Gastroesophageal sphincter (tissue), 4 donors: ENCODE measurements at places on chromosomes 6 and 20. TPM values are rescaled to one million over a fixed set of nuclear protein-coding genes. Genes with fewer than 3 reads are reported as not detected.

Gene DNAH8
- not detected for total RNA-seq

Gene ZNF391
- 3.9 TPM for total RNA-seq

- ATAC-seq = no peak
Measured at GRCh38 chr20:54477191-54477955, 2.0 kb downstream of the DOK5 start.

DNA sequence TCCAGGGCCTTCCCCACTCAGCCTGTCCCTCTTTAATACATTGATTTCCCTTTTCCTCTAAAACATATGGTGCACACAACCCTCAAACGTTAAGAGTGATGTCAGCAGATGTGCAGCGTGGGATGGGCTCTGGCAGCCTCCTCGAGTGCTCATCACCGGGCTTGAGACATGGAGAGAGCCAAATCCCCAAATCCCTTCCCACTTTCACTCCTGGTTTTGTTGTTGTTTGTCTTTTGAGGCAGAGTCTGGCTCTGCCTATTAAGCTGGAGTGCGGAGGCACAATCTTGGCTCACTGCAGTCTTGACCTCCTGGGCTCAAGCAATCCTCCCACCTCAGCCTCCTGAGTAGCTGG is 5.8 kb upstream of the PLTP start:
- peak; percentile 40 for ATAC-seq

DNA sequence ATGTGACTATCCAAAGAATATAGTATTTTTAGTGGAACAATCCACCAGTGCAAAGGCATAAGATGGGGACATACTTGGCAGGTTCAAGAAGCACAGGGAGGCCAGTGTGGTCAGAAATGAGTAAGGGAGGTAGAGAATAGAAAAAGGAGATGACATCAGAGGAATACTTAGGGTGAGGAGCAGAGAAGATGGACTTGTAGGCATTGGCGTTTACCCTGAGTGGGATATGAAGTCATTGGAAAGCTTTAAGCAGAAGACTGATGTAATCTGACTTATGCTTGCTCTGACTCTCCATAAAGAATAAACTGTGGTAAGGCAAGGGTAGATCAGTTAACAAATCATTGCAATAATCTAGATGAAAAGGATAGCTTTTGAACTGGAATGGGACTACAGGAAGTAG is 228.7 kb downstream of the GJA1 start:
- ATAC-seq = no peak

GRCh38 chr6:73713426-73714147 is 17.6 kb downstream of the CD109 start:
- ATAC-seq = peak; percentile 46

DNA sequence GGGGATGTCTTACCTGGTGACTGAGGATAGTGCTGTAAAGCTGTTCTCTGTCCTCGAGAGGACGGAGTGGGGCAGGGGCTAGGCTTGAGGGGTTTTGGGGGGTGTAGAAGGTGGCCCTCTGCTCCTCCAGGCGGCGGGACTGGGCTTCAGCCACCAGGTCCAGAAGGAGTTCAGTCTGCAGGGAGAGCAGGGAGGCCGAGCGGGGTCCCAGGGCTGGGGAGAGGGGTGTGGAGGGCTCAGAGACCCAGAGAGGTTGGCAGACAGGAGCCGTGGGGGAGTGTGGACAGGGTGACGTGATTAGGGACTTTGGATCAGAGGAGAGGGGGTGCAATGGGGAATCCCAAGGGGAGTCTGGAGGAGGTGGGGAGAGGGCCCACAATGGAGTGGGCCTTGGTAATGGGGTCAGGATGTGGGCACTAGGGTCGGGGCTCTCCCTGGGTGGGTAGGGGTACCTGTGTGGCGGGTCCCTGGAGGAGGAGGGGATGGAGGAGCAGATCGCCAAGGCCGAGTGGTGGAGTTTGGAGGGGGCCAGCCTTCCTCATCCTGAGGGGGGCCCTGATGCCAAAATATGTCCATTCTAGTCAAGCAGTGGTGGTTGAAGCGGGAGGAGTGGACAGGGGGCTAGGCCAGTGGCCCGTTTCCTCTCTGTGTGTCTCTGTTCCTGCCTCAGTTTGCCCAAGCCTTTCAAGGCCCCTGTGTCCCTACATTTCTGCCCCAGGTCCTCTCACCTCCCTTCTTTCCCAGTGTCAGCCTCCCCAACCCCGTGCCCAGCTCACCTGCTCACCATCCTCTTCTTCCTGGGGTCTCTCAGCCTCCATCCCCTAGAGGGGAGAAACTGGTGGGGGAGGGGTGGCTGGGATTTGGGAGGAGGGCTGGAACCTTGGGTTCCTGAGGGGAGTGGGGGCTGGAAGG is 491 bp downstream of the GPSM3 start:
- ATAC-seq = no peak

GRCh38 chr20:36231331-36231730 is 4.9 kb upstream of the AAR2 start:
- ATAC-seq = no peak

- ATAC-seq = no peak
Measured at GRCh38 chr20:37458761-37459160, 62.3 kb upstream of the NNAT start.

DNA sequence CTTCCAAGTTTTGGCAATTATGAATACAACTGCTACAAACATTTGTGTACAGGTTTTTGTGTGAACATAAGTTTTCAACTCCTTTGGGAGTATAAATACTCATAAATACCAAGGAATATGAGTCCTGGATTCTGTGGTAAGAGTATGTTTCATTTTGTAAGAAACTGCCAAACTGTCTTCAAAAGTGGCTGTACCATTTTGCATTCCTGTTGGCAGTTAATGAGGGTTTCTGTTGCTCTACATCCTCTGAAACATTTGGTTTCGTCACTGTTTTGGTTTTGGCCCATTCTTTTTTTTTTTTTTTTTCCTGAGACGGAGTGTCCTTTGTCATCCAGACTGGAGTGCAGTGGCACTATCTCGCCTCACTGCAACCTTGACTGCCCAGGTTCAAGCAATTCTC is 8.5 kb downstream of the AP5S1 start:
- ATAC-seq = no peak

- ATAC-seq = no peak
Measured at GRCh38 chr6:158047127-158047518, 65.5 kb downstream of the SYNJ2 start.

DNA sequence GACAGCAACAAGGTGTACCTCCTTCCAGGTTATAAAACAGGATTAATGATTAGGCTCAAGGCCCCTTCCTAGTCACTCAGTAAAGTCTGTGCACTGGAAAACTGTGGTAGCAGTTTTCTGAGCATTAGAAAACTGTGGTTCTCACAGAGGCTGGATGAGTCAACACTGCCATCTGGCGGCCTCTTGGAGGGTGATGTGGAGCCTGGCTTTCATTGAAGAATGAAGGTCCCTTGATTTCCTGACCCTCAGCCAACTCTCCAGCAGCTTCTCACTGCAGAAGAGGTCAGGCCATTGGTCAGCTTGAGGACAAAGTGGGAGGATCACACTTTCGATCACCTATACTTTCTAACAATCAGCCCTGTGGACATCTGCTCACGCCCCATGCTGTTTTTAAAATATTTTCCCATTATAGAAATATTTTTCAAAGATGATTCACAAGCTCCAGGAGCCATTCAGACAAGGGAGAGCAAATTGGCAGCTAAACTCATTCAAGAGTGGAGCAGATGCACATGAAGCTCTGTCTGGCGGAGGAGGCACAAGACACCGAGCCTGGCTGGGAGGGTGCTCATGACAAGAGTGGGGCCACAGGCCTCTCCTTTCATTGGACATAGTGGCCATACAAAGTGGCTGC is 23.2 kb downstream of the PSMB1 start:
- ATAC-seq = peak; percentile 65

GRCh38 chr20:39278230-39278788 is 316.2 kb downstream of the DHX35 start:
- no peak for ATAC-seq

- ATAC-seq = no peak
Measured at GRCh38 chr6:15264902-15265761, 19.3 kb downstream of the JARID2 start.

DNA sequence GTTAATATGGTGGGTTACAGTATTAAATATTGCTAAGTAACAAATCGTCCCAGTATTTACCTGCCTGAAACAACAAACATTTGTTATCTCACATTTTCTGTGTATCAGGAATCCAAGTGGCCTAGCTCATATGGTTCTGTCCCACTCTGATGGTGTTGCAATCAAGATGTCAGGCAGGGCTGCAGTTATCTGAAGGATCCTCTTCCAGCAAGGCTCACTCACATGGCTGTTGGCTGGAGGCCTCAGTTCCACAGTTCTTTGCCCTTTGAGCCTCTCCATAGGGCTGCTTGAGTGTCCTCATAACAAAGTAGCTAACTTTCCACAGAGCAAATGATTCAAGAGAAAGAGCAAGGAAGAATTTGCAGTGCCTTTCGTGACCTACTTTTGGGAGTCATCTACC is 17.7 kb downstream of the RAB22A start:
- ATAC-seq = peak; percentile 57
